NCI-H82 (cell line): ENCODE measurements at places on chromosomes 7 and 10.

DNA sequence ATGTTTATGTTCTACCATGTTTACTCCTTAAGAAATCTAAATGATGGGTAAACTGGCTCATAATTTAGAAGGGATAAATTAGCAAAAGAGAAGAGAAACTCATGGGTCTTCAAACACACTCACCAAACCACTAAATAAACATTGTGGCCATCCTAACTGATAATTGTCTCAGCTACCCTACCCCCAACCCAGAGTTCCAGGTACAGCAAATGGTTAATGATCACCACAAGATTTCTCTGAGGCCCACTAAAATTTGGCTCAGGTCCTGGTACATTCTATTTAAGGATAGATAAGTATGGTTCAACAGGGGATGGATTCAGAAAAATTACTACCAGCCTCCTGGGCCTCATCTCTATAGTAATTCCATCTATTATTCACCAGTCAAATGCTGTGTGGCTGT lies 21.4 kb downstream of the SLC25A13 start:
- DNase-seq, result no peak

- DNase-seq, result peak; percentile 72
Observed at GRCh38 chr7:102404005-102404861, 8.1 kb downstream of the PRKRIP1 start.

- no peak for DNase-seq
Observed at GRCh38 chr10:49605939-49606509, 4.1 kb upstream of the SLC18A3 start.

DNA sequence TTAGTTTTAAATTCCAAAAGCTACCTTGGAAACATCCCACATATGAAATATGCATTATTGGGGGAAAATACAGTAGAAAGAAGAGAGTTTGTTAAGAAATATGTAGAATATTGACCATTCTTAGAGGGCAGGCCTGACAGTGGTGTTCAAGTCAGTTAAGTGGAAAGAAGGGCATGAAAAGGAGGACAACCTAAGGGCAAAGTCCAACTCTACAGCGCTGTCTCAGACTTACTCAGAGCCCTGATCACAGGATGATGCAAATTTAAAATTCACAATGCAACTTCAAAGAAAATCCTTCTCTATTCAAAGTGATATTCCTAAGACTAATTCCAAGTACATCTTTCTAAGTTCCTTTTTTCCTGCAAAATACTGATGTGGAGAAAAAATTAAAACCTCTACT lies 139.1 kb upstream of the LRRTM3 start:
- no peak for DNase-seq

DNA sequence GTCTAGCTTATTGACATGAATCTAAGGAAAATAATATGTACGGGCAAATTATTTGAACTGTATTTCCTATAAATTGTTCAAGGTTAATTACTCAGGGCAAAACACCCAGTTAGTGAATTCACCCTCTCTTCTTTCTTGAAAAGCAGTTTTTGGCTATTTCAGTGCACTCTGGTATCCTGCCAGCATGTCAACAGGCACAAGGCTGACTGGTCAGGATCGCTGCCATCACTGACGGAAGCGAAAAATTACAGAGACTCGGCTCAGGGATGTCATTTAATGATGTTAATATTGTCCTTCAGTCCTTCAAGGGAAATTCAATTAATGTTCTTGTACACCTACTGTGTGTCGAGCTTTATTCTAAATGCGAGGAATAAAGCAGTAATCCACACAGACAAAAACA lies 28.3 kb upstream of the OLAH start:
- no peak for DNase-seq

DNA sequence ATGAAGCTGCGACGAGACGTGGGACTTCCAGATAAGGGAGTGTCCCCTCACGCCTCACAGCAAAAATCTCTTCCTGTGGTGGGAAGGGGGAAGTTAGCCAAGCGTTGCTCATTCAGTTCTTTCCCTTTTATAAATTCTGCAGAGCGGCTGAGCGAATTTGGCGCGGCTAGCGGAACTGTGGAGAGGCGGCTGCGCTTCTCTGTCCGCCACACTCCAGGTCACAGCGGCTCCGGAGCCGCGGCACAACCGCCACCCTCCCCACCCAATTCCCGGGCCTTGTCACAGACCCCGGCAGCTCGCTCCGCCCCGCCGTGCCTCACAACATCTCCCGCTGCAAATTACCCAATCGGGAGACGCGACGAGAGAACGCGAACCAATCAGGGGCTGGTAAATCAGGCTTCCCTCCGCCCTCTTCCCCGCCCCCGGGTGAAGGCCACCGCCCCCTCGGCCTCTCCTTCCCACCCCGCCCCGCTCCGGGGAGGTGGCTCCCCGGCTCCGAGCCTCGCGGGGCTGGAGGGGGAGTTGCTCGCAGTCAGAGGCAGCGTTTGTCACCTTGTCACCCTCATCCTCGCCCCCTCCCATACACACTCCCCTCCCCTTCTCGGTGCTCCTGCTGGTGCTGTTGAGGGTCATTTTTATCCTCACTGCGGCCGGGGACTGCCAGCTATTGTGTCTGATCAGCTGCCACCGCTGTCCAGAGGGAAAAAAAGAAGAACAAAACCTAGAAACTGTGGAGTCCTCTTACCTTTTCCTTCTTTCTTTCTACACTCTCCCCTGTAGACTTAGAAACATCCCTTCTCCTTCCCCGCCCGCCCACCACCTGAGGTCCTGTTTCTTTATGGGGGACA lies 918 bp upstream of the ARHGAP21 start:
- DNase-seq, result peak; percentile 97

DNA sequence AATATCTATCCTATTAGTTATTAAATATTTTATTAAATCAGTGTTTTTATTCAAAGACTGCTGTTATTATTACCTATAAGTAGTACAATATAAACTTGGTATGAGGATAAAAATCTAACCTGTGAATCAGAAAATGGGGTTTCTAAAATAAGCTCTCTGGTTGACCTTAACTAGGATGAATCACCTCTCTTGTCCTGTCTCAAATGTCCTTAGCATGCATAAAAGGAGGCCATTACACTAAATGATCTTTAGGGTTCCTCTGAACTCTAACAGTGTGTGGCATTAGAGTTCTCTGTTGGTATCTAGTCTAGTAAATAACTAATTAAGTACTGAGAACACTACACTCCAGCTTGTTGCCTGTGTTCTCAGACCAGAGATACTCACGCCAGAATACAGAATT lies 143.1 kb upstream of the LRRTM3 start:
- no peak for DNase-seq

GRCh38 chr10:61662794-61663259 lies at the start of gene CABCOCO1:
Gene CABCOCO1 (plus strand): TSS chr10:61662929. CDS start chr10:61662973, 44 bp downstream.
- peak; percentile 78 for DNase-seq

GRCh38 chr10:106442223-106442622 lies 722.3 kb downstream of the SORCS1 start:
- DNase-seq, result no peak

DNA sequence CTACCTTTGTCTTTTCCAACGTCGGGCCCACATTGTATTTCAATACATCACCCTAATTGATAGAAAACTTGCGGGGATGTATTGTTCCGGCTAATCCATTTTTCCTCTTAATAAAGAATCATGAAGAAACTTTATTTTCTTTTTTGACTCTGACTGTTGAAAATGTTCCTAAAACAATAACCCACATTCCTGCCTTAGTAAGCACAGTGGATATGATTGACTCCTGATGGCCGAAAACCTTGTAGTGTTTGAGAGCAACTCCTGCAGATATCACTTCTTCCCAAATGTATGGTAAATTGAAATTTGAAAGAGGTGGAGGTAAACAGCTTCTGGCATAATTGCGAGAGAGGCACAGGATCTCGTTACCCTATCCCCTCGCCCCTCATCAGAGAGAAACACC lies 65.7 kb downstream of the BICC1 start:
- DNase-seq, result no peak

DNA sequence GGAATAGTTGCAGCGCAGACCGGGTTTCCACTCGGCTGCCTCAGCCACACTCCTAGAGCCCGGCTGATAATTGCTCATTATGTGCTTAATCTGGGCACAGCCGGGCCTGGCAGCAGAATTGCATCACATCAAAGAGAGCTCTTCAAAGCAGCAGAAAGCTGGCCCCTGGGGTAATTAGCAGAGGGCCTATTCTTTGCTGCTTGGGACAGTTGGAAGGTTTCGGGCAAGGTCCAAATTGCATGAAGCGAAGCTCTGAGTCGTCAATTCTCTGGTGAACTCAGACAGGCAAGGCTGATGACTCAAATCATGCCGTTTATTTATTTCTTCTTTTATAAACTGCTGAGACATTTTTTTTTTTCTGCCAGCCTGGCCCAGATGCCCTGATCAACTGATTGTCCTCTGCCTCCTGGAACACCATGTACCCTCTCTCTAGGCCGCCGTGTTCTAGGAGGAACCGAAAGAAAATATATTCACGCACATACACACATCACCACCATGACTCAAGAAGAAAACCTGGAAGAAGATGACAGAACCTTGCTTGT lies 242.2 kb downstream of the RAB11FIP2 start:
- peak; percentile 13 for DNase-seq

GRCh38 chr7:120926943-120927346 lies 23.6 kb upstream of the ING3 start:
- no peak for DNase-seq

GRCh38 chr7:158442260-158442659 lies 145.4 kb downstream of the PTPRN2 start:
- peak; percentile 14 for DNase-seq

DNA sequence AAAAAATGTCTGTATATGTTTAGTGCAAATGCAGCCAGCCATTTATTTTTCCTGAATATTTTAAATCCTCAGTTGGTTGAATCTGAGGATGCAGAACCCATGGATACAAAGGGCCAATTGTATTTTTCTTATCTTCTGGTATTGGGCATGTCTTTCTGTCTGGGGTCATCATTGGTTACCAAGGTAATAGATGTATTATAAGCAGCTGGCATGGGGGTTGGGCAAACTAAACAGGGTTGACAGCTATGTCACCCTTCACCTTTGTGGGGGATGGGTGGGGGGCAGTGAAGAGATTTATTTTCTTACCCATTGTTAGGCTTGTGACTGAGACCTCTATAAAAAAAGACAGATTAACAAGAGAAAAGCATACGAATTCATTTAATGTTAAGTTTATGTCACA lies 38.8 kb downstream of the CDHR3 start:
- no peak for DNase-seq

DNA sequence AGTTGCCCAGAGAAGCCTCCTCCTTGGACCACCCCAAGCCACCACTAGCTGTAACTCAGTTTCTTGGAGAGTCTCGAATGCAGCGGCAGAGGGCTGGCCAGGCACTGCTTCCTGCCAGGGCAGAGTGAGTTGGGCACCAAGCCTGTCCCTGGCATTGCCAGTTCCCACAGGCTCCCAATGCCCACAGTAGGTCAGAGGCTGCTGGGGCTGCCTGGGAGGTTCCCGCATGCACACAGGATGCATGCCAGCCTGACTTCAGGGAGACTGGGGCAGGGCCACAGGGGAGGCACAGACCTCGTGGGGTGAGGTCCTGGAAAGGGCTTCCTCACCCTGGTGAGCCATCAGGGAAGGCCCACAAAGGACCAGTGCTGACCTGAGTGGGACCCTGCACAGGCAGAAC lies 152.8 kb downstream of the ZNF248 start:
- DNase-seq, result no peak

DNA sequence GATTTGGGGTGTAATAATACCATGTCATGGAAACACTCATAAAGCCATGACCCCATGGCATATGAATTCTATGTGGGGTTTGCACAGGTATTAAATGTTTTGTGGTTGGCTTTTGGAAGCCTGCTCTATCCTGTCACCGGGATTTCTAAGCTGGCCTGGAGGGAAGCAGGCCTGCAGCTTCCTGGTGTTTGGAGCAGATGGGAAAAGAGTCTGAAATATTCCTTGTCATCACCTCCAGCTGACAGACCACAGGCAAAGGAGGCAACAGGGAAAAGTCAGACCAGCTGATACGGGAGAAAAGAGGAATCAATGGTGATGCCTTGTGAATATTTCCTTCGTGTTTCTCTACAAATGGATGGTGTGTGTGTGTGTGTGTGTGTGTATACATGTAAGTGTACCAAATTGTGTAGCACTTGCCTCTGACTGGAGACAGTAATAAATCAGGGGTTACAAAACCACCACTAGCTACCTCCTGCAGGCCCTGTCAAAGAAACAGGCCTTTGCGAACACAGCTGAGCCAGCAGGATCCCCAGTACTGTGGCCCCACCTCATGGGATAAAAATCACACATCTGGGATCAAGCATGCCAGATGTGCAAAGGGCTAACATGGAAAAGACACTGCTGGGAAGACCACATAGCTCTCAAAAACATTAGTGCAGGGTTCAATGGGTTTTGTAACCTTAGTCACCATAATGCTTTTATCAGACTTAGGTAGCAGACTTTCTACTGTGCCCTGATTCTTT lies 120.8 kb upstream of the HPS1 start:
- DNase-seq, result no peak

DNA sequence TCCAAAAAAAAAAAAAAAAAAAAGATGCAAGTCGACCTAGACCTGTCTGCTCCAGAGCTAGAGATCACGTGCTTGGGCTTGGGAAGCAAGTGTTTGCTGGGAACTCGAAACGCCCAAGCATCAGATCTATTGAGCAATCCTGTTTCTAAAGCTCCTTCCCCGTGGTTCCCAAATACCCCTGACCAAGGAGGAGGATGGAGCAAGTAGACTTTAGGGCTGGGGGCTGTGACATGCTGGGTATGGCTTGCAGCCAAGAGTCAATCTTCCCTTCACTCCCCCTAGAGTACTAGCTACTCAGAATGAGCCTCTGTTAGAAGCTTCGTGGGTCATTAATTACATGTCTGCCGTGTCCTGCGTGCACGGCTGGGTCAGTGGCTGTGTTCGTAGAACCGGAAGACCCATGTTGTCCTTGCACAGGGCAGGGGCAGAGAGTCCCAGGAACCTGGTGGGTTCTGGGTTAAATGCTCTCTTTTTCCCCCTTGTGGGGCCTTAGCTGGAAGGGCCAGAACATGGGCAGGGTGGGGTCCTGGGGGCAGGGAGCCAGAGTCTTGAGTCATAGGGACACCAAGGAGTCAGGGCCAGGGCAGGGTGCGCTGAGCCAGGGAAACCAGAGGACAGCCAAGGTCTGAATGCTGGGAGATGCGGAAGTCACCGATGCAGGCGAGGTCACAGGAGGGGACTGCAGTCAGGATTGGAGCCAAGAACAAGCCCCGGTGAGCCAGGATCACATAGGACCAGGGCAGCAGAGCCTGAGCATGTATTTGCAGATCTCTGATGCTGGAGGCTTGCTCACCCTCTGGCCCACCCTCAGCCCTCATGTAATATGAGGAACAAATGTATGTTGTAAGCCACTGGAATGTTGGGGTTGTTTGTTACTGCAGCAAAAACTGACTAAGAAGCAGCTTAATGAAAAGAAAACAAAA lies 34.6 kb upstream of the TPST1 start:
- DNase-seq, result no peak

DNA sequence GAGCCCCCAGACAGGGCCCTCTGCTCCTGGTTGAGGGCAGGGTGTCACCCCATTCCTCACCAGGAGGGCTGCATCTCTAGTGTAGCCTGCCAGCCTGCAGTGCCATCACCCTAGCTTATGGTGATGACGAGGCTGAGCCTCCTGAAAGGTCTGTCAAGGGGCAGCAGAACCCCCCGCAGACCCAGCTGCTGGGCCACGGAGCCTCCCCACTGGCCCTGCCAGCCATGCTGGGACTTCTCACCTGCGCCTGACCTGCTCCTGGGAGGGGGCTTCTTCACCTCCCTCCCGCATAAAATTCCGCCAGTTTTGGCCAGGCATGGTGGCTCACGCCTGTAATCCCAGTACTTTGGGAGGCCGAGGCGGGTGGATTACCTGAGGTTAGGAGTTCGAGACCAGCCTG lies 40.4 kb upstream of the RASGEF1A start:
- no peak for DNase-seq

GRCh38 chr7:79933144-79933543 lies 201.5 kb upstream of the GNAI1 start:
- no peak for DNase-seq
